ENCODE measurements at places on chromosomes 2 and 18.
A peak's percentile ranks its signal among the peaks of the same experiment; 100 is the strongest.

DNA sequence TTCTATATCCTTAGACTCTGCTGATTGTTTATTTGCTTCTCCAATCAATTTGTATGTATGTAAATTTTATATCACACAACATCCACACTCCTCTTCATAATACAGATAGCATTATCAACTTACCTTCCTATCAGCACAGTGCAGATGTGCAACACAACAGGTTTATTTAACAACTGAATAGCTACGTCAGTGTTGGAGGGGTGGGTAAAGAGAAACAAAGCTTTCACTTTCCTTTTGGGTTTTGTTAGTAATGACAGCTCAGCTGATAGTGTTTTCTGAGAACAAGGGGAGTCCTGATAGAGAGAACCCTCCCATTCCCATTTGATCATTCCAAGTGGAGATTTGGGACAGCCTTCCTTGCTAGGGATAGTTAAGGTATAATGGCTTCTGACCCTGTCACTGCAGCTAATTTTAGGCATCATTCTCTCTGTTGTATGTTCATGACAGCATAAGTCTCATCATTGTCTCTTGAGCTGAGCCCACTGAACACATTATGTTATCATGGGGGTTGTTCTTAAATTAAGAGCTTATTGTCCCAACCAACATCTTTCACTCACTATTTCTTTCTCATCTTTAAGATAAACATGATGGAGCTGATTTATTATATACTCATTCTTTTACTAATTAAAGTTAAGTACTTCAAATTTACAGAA, 227.7 kb downstream of the GPD2 start:
- DNase-seq, result no peak

GRCh38 chr18:46868169-46868921, 49.0 kb downstream of the PIAS2 start:
- no peak for DNase-seq

- peak; percentile 79 for DNase-seq
These were observed 136.7 kb downstream of the EML6 start for GRCh38 chr2:54859997-54860701.

DNA sequence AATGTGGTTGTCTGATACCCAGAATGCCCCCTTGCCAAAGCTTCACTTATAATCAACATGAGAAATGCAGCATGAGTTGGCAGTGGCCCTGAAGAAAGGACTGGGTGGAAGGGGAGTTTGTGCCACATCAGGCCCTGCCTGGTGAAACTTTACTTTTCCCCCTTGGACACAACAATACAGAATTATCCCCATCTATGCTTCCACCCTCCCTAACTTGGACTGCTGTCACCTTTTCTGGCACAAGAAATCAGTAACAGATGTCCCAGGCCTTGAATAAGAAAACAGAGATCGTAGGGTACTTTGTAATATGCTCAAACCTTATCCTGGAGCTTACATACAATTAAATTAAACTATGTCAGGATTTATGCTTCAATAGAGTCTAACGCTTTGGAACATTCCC, 128.9 kb upstream of the SATB2 start:
- DNase-seq, result no peak

DNA sequence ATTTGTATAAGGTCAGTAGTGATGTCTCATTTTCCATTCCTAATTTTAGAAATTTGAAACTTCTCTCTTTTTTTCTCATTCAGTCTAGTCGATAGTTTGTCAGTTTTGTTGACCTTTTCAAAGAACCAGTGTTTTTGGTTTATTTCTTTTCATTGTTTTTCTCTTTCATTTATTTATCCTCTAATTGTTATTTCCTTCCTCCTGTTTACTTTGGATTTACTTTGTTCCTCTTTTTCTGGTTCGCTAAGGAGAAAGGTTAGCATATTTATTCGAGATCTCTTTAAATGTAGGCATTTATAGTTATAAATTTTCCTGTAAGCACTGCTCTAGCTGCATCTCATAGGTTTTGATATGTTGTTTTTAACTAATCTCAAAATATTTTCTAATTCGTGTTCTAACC, 65.1 kb upstream of the TXNDC2 start:
- no peak for DNase-seq

DNA sequence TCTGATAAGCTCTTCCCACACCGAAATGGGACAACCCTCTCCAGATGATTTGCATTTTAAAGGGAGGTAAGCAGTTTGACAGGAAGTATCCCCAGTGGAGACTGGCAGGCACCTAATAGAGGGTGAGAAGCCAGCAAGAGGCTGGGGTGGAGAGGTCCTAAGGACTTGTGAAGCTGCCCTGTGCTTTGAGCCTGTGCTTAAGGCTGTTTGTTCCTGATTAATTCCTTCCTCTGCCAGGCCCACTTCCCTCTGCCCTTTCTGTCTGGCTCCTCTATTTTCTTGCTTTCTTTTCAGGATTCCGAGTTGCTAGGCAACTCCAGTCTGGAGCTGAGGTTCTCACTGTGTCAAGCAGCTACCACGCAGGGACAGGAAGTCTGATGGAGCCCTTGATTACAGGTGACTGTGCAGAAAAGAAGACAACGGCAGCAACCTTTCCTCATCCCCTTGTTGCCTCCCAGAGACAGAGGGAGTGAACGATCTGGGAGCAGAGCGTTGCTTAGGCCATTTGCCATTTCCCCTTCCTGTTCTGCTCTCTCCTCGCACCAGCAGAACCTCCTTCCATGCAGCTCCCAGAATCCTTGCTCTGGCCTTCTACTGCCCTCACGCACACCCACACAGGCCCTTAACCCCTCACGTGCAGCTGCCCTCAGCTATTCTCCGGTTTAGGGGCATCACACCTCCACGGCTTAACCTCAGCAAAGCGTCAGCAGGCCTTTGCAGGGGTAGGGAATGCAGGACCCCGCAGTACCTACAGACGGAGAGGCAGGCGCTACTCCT, 103.6 kb upstream of the CELF4 start:
- DNase-seq, result no peak

DNA sequence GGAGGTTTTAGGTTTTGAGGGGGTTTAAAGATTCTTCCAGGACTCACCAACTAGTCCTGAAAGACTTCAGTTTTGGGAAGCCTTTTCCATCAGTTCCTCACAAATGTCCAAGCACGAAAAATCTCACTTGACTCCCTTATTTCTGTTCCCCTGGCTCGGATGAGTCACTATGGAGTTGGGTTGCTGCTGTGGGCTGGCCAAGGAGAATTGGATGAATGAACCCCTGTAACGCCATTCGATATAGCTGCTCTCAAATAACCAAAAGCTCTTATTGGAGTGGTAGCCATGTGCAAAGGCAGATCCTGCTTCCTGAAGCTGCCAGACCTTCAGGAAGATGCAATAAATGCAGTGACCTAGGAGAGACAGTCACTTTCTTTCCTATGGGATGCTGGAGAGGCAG, 417.0 kb downstream of the ZNF521 start:
- DNase-seq, result no peak

- no peak for DNase-seq
These were observed 14.2 kb upstream of the OXER1 start for GRCh38 chr2:42777883-42778805.

DNA sequence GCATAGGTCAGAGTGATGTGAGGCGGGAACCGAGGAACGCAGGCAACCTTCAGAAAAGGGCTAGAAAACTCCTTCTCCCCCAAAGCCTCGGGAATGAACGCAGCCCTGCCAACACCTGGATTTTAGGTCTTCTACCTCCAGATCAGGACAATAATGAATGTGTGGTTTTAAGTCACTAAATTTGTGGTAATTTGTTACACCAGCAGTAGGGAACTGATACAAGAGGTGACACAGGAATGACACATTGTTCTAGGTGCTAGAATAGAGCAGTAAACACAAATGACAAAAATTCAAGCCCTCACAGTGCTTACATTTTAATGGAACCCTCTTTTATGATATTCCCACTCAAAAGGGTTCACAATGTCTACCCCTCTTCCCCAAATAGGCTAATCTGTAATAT, 39.2 kb upstream of the EML4 start:
- DNase-seq, result no peak

DNA sequence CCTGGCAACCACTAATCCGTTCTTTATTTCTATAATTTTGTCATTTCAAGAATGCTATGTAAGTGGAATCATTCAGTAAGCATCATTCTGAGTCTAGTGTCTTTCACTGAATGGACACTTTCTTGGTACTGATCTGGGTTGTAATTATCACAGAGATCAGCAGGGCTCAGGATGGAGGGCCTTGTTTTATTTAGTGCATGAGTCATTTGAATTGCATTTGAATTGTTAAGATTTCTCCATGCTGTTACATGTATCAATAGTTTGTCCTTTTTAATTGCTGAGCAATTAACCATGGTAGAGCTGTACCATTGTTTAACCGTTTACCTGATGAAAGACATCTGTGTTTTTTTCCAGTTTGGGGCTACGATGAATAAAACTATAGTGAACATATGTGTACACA, 256.4 kb downstream of the THSD7B start:
- DNase-seq, result no peak

GRCh38 chr2:174286172-174286571, 37.8 kb upstream of the OLA1 start:
- DNase-seq, result no peak

DNA sequence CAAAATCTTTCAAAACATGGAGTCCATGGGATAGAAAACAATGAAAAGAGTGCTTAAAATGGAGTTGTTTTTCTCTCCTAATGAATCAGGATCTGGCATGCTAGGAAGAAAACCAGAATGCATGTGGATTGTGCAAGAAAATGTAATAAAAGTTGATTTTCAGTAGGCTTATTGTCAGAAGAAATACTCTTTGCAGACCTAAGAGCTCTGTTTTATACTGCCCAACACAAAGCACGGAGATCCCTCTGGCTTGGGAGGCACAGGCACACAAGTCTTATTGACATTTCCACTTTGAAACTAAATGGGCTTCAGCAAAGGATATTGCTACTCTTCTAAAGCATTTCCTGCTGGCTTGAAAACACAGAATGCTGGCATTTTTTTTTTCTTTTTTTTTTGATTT, 15.5 kb upstream of the DAPL1 start:
- peak; percentile 11 for DNase-seq

GRCh38 chr2:99636144-99637034, 146.6 kb upstream of the REV1 start:
- DNase-seq, result no peak

DNA sequence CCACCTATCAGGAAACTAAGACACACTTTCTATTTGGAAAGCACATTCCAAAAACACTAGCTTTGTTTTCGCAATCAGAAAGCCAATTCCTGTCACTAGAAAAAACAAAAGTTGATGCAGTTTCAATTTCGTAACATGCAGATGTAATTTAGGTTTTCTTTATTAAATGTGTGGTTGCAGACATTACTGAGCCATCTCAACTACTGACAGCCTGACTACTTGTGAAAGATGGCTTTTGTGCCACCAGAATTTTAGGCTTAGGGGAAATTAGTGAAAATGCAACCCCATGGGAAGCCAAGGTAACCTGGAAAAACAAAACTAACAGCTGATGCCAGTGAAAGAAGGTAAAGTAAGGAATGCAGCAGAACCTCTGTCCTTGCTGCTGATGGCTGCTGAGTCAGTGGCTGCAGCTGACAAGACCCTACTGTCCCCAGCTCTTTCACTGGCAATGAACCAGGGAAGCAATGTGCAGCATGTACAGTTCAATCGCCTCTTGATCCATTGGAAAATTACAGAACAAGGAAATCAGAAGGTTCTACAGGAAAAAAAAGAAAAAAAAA, 34.9 kb downstream of the FEZ2 start:
- DNase-seq, result peak; percentile 63

DNA sequence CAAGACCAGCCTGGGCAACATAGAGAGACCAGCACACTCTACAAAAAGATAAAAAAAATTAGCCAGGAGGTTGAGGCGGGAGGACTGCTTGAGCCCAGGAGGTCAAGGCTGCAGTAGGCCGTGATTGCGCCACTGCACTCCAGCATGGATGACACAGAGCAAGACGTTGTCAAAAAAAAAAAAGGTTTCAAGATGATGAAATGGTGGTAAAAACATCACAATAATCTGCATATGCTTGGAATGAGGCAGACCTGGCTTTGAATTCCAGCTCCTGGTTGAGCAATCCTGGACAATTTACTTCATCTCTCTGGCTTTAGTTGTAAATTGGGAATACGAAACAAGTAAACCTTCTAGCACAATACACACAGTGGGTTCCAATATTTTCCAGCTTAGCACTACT, 24.1 kb downstream of the USP40 start:
- DNase-seq, result peak; percentile 68

DNA sequence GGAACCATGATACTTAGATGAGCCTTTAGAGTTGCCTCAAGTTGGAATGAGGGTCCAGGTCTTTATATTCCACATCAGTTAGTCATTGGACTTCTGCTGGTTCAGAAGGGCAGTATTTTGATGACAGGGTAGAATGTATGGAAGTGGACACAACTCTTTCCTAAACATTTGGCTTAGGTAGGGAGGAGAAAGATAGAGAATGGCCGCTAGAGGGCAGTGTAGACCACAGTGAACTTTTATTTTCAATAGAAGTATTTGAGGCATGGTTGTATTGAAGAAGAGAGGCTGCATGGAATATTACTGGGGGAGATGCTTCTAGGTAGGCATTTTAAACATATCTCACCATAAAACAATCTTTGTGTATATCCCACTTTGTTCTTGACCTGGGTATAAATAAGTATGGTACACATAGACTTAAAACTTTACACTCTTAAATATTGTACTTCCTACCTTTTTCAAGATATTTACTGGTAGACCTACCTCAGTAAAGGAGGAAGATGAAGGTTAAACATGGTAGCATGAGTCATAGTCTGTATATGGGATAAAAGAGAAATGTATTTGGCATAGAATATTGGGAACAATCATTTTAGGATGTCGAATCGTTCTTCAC, 497.6 kb upstream of the FAM98A start:
- DNase-seq, result peak; percentile 61

DNA sequence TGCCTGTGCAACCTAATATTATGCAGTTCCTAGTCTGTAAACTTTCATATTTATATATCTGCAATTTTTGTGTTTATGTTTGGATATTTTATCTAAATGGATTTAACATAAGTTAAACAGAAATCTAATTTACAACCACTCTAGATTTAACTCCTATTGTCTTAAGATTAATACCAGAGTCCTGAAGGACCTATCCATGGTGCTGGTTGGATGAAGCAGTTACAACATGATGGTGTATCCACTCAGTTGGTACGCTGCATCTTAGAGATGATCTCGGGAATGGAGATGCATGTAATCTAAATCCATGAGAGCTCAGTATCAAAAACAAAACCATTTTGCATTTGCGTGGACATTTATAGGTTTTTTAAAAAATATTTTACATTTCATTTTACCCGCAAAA, 745.9 kb upstream of the SLC8A1 start:
- DNase-seq, result no peak

DNA sequence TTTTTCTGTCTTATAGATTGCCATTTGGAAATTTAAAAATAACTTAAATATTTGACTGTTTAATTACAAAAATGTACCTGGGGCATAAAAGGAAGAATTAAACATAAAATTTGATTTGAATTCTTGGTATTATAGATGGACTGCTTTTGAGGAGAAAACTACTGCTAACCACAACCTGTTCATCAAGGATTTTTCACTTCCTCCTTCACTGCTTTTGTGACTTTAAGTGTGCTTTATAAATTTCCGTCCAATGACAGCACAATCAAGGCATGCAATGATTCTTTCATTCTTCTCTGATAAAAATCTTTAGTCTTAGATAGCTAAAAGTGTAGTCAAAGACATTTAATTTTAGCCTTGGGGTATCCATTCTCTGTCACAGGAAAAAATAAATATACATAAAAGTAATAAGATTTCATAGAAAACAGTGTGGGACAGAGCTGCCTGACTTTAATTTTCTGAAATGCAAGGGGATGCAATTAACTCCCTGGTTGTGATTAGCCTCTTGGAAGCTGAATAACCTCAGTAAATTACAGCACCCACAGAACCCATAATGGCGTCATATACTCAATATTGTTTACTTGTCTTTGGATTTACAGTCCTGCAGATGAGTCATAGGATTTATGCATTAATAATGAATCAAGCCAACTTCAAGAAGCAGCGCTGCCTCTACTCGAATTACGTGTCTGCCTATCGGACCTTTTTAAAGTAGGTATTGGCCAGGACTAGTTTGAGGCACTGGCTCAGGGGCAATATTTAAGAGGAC, 587.9 kb downstream of the NRXN1 start:
- peak; percentile 38 for DNase-seq
